ENCODE measurements at places on chromosomes 7 and 10.

GRCh38 chr7:81075150-81075549, 156.3 kb upstream of the SEMA3C start:
- no peak for DNase-seq

DNA sequence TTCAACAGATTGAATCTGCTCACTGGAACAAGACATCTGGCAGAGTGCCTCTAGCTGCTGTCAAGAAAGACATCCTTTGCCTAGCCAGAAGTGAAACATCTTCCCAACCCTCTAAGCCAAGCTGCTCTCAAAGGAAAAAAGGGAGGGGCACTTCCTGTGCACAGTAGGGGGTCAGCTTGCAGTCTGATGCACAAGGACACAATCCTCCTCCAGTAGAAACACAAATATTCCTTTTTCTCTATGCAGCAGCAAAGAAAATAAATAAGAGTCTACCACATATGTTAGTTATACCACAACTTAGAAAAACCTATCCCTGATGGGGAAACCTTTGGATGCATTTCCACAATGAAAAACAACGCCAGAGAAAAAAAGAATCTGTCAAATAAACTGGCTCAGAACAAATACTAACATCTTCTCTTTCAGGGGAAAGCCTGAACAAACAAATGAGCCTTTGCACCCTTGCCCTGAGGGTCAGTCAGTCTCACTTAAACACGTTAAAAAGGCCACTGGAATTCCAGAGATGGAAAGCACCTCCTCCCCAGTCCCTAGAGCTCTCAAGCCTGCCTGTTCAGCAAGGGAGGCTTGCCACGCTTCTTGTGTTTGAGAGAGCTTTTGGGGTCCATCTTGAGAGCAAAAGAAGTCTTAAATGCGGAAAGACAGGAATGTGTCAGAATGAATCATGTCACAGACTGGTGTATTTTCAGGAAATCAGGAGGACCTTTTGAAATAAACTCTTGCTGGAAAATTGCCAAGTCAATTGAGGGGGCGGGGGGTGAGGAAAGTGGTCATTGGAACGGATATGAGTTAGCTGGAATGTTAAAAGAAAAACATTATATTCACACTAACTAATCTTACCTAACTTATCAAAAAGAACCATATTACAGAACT, 7.5 kb downstream of the LAMB1 start:
- no peak for DNase-seq

DNA sequence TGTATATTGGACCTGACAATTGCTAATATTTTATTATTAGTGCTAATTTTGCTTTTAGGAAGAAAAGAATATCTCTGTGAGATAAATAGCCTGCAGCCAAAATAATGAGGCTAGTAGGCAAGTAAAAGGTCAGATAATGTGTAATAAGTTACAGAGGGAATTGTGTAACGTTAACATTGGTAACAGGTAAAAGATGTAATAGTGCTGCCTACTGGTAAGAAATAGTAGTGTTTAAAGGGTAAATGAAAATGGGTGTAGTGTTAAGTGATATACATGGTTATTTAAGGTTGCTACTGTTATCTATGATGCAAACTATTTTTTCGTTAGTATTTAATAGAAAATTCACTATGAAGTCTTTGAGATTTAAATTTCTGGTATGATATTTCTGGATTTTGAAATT, 9.2 kb upstream of the FOXP2 start:
- no peak for DNase-seq

DNA sequence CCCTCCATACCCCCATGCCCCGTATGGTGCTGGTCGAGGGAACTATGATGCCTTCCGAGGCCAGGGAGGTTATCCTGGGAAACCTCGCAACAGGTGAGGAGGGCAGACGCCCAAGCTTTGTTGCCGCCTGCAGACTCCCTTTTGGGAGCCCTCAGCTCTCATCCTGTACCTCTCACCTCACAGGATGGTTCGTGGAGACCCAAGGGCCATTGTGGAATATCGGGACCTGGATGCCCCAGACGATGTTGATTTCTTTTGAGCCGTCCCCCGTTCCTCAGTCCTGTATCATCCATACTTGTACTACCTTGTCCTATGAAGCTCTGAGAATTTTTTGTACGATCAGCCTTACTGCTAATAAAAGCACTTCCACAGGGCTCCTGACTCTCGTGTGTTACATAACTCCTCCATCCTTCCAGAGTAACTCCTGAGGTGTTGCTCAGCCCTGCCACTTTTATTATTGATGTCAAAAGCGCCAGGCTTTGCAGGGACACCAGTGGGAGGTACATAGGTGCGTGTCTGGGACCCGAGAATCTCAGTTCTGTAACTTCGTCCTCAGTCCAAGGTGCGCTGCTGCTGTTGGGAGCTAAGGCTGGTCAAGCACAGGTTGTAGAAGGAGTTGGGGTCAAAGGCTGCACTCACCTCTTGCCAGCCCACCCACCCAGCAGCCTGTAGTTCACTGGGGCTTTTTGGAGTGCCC, 1.1 kb downstream of the UFSP1 start:
- no peak for DNase-seq

GRCh38 chr7:155496267-155497005, 38.5 kb downstream of the EN2 start:
- DNase-seq, result no peak

- DNase-seq, result no peak
Observed at GRCh38 chr10:785861-786214, 96.4 kb upstream of the DIP2C start.

GRCh38 chr7:112981966-112982365, 104.7 kb downstream of the GPR85 start:
- no peak for DNase-seq

DNA sequence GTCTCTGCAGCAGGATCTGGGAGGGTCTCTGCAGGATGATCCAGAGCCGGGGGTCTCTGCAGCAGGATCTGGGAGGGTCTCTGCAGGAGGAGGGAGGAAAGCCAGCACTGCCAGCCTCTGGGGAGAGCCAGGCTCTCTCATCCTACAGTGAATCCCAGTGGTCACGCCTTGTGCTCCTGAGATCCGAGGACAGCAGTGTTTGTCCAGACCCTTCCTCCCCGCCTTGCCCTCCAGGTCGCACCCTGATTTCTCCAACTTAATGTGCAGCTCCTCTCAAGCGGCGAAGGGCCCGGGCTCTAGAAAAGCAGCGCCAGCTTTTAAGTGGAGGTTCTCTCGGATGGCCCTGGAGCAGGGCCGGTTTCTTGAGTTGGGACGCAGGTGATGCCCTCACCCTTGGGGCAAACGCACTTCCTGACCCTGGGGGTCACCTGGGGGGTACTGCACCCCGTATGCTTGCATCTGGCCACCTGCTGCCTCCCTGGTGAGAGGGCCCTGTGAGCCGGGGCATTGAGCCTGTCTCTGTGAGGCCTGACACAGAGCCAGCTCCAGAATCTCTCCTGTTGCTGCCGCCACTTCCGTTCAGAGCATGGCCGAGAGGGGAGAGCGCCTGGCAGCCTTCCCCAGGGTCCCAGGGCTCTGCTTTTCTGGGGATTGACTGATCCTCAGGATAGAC, 111.6 kb downstream of the ACTR3B start:
- DNase-seq, result no peak

GRCh38 chr7:95471071-95471470, 14.7 kb upstream of the ASB4 start:
- DNase-seq, result no peak

GRCh38 chr10:78307576-78307975, 273.9 kb downstream of the RPS24 start:
- DNase-seq, result no peak

DNA sequence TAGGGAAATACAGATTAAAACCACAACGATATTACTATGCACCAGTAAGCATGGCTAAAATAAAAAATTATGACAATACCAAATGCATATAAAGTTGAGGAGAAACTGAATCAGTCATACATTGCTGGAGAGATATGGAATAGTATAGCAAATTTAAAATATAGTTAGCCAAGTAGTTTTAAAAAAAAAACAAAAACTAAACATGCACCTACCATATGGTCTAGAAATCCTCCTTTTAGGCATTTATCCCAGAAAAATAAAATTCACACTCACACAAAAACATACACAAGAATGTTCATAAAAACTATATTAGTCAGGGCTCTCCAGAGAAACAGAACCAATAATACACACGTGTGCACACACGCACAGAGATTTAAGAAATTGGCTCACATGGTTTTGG, 175.8 kb downstream of the IPMK start:
- DNase-seq, result no peak

DNA sequence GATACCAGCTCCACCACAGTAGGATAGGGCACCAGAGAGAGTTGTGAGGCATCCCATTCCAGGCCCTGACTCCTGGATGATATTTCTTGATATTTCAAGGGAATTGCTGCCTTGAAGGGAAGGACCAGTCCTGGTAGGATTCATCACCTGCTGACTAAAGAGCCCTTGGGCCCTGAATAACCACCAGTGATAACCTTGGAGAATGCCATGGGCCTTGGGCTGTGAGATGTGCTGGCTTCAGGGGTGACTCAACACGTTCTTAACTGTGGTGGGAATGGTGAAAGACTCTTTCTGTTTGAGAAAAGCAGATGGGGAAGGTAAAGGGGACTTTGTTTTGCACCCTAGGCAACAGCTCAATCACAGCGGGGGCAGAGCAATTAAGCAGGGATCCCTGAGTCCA, 21.4 kb upstream of the ASZ1 start:
- DNase-seq, result no peak

DNA sequence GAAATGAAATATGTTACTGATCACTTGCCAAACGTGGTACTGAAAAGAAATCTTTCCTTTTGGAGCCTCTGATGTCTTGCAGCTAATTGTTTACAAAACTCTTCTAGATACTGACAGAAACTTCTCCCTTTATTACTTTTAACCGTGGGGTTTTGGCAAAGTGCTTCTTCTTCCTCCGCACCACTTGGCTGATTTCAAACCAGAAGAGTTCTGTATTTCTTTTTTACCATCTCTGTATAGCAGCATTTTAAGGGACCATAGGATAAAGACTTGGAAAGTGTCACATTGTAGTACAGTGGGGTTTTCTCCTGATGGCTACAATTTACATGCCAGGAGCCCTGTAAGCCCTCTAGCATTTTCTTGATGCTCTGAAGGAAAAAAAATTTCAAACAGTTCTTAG, 21.9 kb upstream of the CREB5 start:
- DNase-seq, result no peak

DNA sequence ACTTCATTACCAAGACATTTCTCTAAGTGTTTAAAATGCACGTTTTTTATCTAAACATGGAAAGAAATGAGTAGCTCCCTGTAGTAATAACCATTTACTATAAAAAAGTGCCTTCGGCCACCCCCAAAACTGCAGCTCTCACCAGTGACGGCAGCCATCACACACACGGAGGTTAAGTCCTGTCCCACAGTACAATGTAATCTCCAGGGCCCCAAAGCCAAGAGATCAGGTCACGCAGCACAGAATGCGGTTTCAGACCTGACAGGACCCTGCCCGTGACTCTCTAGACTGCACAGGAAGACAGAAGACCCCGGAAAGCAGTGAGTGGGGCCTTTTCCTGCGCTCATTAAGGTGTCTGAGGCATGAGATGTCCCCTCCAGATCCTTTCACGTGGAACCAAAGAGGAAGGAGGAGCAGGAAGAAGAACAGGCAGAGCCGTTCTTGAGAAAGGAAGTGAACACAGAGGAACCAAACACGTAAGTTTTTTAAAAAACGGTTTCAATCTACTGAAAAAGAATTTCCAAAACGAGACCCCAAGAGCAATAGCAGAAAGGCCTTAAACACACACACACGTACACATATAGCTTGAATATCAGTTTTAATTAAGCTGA, 125.7 kb downstream of the ZMYND11 start:
- no peak for DNase-seq

DNA sequence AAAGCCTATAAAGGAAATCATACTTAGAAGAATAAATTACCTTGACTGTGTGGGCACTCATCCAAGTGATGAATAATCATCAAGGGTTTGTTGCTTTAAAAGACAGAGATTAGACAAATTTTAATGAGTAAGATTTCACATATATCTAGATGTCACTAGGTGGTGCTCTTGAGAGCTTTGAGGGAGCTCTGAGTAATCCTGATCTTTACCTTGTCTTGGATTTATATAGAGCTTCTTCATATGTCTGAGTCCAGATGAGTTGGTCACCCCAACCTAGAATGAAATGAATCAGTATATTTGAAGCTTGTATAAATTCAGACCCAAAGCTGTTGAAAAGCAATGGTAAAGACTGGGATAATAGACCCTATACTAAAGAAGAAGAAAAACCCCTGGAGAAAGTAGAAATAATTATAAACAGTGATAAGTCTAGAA, 3.7 kb downstream of the AGR2 start:
- peak; percentile 27 for DNase-seq

DNA sequence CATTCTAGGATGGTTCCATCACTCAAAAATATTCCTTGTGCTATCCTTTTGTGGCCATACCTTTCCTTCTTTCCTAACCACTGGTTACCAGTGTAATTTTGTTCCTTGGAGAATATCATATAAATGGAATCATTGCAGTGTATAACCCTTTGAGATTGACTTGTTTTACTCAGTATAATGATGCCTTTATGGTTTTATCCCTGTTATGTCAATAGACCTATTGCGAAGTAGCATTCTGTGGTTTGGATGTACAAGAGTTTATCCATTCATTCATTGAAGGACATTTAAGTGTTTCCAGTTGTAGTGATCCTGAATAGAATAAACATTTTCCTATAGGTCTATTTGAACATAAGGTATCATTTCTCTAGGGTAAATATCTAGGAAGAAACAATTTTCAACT, 54.2 kb downstream of the RBM33 start:
- no peak for DNase-seq

- no peak for DNase-seq
Observed at GRCh38 chr7:127245002-127245401, 7.7 kb downstream of the GRM8 start.

DNA sequence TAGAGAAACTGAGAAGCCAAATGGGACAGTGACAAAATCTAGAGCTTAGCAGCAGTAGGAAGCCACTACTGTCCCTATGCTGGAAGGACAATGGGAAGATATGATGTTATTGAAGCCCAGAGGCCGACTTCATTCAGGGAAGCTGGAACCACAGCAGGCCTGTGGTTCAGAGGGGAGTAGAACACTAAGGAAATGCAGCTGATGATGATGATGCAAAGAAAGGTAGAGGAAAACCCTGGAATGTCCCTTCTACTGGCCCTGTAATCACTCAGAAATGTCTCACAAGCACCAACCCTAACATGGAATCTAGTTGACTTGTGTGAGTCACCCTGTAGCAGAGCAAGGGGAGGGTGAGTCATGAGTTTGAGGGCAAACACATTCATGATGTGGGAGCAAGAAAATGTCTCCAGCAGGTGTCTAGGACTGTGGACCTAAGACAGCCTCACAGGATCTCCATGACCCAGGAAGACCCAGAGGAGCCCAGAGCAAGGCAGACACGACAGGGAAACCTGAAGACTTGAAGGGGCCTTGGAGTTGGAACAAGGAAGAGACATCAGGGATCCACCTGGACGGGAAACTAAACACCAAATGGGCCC, 37.0 kb upstream of the LRRC17 start:
- no peak for DNase-seq

DNA sequence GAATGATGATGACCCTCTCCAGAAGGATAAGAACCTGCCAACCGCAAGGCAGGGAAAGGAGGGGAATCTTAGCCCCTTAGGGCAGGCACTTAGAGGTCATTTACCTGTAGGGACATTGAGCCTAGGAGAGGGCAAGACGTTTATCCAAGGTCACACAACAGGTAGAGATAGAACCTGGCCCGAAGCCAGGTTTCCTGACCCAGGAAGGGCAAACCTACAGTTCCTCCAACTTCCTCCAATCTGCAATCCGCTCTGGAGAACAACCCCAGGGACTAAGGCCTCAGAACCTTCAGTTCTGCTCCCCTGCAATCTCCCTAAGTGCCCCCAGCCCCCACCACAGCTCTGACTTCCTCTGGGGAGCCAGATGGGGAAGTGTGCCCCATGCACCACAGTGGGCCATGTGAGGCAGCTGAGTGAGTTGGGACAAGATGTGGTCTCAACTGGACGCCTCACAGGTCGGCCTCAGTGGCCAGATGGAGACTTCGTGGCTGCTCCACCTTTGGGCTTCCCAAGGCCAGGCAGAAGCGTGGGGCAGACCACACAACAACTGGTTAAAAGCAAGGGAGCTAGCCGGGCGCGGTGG, 1.4 kb upstream of the PSAP start:
- no peak for DNase-seq

All from Jurkat, Clone E6-1 (cell line).